Stimulated activated CD4-positive, alpha-beta T cell treated with anti-CD3 and anti-CD28 coated beads, Interleukin-15, amount 100 ng/mL, for 1 hour (primary cell): ENCODE measurements at places on chromosomes 1 and 21.

DNA sequence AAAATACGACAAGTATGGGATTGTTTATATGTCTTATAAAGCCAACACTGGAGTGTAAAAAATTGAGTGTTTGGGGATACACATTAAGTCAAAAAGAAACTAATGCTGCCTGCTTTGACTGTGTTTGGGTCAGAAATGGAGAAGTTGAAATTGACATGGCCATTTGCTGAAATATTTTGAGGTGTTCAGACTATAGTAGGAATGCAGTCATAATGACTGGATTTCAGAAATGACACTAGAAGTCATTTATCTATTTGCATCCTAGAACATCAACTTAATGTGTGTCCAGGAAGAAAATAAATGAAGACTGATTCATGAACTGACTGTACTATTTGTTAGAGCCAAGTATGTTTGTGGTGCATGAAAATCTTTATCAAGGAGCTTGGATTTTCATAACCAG lies 28.4 kb downstream of the RASAL2 start:
- no peak for DNase-seq

GRCh38 chr1:24635195-24635843 lies 7.8 kb upstream of the SRRM1 start:
- DNase-seq: no peak

GRCh38 chr1:212415107-212415841 lies 588 bp upstream of the PACC1 start:
- DNase-seq: no peak

DNA sequence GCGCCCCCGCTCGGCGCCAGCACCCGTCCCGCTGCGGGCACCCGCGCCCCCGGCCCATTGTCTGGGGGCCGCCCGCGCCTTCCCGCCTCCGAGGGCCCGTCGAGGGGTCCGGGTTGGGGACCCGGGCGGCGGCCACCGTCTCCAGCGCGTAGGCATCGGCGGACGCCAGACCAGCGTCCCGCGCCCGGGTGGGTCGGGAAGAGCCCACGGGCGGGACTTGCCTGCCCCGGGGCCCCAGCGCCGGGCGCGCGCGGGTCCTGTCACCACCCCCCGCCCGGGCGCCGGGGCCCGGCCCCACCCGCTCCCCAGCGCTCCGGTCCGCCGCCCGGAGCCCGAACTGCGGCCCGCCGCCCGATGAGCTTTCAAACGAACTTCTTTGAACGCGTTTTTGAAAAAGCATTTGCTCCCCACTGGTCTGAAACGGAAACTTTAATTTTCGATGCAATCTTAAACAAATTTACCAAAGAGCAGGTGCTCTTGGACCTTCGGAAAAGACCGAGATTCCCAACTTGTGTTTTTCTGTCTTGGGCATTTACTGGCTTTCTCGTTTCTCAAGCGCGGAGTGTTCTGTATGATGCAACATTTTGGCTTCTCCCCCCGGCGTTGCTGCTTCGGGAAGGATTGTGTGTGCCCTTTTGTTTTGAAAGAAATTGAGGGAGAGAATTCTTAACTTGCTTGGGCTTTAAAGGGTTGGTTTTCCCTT lies 615 bp downstream of the CLIC4 start:
- DNase-seq: peak; percentile 8

- DNase-seq: no peak
Measured at GRCh38 chr1:183922197-183922596, 115.3 kb downstream of the COLGALT2 start.
